ENCODE measurements at places on chromosomes 1 and 21.

- DNase-seq: no peak
These were observed 84.4 kb upstream of the TTC39A start for GRCh38 chr1:51414811-51415210.

DNA sequence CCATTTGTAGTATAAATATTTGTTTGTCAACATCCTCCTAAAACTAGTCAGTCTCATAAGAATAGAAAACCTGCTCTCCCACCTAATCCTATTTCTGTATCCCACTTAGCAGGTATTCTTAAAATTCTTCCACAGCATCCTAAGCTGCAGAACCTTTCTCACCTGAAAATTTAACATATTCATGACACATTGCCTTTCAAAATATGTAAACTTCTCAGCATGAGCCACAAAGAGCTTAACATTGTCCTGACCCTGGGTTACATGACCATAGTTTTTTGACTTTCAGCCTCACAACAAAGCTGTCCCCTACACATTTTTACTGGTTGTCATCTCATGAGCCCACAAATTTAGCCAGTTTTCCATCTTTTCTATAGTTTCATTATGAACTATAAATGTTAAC is 712.1 kb downstream of the LTN1 start:
- DNase-seq: no peak

GRCh38 chr1:31814631-31815306 is 1.1 kb downstream of the SPOCD1 start:
- DNase-seq: no peak

DNA sequence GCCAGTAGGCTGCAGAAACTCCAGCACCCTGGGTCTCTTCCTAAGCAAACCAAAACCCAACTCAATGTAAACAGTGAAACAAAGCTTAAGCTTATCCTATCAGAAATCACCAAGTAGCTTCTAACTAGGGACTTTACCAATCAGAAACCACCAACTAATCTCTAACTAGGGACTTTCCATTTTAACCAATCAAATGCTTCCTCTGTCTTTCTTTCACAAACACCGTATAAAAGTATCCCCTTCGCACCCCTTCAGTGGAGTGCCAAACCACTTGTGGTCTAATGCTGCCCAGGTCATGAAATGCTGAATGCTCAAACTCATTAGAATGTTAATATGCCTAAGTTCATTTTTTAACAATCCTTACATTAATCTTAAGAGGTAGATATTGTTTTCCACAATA is 250.5 kb upstream of the DUSP10 start:
- DNase-seq: no peak

DNA sequence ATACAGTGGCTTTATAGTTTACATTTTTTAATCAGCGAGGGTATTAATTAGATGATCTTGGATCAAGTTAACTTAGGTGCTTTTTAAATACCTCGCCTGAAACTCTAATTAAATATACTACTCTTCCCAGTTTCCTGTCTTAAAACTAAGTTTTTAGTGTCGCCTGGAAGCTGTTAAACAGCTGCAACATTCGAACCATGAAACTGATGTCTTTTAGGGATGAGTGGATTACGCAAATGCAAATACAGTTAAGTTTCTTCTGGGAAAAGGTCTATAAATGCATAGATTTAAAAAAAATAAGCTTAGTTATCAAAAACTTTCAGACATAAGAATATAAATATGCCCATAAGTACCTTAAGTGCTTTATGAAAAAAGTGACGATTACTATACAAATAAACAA is 228.3 kb downstream of the PTPRC start:
- DNase-seq: no peak

- no peak for DNase-seq
These were observed 182.7 kb downstream of the KCNT2 start for GRCh38 chr1:196425513-196425912.

DNA sequence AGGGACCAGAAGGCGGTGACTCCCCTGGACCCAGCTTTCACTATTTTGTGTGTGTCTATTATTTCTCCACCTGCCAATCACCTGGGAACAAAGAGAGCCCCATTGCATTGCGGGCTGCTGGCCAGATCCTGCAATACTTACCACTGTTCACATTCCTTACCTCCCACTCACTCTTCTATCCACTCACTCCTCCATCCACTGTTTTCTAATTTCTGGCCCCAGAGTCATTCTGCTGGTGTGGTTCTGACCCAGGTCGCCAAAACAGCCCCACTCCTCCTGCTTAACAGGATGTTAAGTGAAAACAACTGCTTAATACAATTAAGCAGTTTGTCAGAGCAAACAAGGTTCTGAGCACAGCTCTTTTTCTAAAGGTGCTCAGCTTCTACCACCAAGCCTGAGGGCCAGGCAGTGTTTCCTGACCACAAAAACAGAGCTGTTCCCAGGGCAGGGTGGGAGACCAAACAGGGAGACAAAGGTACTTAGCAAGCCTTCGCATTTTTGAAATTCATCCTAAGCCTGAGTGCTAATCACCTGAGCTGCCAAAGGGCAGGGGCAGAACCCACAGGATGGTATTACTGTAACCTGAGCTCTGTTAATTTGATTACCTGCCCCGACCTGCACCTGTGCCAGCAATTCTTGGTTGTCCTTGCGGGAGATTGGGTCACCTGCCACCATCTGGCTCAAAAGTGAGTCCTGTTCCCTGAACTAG is 38.5 kb upstream of the EFCAB14 start:
- peak; percentile 58 for DNase-seq

GRCh38 chr21:42547906-42548365 is 34.3 kb downstream of the SLC37A1 start:
- peak; percentile 38 for DNase-seq

All from pancreas (tissue), 10 donors.